H54 (cell line): ENCODE measurements at places on chromosomes 1 and 21.

- DNase-seq, result no peak
Observed at GRCh38 chr21:35239811-35240219, 190.7 kb upstream of the RUNX1 start.

DNA sequence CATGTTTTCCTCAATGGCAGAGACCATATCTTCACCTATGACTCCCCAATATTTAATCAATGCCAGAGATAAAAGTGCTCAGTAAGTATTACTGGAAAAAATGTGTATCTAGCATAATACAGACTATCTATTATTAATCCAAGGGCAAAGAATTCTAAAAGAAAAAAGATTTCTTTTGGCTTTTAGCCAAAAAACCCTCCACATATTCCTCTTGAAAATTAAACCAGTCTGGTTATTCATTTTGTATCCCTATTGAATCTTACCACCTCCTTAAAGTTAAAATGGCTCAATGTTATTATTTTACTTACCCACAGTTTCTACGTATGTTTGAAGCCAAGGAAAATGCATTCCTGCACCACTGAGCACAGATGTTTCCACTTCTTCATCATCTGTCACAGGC lies 1.6 kb downstream of the TAF1A start:
- DNase-seq, result no peak

- no peak for DNase-seq
Observed at GRCh38 chr1:10685808-10686403, 110.5 kb downstream of the CASZ1 start.

- DNase-seq, result peak; percentile 84
Observed at GRCh38 chr21:45012662-45013259, 61.6 kb upstream of the ADARB1 start.

- DNase-seq, result no peak
Observed at GRCh38 chr1:90713741-90714509, 3.2 kb downstream of the BARHL2 start.

GRCh38 chr1:116434849-116435248 lies 61.8 kb downstream of the ATP1A1 start:
- no peak for DNase-seq

GRCh38 chr1:66283622-66284041 lies 250.3 kb upstream of the SGIP1 start:
- no peak for DNase-seq

DNA sequence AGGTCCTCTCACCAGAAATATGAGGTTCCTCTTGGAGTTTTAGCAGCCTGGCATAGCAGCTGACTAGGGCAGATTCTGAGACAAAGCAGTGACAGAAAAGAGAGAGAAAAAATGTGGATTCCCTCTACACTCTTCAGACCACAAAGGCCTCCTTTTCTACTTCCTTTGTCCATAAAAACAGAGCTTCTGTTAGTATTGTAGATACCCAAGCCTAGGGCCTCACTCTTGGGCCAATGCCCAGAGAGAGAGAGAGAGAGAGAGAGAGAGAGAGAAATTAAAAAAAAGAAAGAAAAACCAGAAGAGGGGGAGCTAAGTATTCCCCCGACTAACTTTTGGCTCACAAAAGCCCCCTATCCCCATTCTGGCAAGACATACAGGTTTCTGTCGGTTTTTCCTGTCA lies 2.4 kb upstream of the ZRANB2 start:
- no peak for DNase-seq

DNA sequence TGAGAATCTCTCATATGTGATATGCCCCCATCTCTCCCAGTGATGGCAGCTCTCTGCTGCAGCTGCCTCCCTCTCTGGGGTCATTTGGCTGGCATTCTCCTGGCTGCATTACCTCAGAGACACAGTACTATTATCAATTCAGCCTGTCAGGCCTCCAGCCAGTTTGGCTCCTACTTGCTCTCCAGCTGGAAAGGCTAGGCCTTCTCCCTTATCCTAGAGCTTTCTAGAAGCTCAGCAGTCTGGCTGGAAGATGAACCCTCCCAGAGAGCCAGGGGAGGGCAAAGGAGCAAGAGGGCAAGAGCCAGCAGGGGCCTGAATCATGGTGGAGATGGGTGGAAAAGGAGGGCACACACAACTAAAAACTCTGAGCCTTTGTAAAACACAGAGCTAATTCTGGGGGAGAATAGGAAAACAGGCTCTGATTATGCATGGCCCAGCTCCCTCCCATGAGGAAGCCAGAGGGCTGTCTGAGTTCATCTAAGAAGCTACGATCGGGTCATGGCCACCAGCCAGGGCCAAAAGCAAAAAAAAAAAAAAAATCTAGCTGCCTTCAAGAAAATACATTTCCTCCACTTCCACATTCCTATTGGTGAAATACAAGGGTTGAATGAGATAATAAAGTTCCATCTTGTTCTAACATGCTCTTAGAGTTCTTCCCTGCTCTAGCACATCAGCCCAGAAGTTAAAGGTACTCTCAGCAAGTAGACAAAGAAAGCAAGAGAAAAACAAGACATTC lies 8.8 kb downstream of the LAMB3 start:
- no peak for DNase-seq

DNA sequence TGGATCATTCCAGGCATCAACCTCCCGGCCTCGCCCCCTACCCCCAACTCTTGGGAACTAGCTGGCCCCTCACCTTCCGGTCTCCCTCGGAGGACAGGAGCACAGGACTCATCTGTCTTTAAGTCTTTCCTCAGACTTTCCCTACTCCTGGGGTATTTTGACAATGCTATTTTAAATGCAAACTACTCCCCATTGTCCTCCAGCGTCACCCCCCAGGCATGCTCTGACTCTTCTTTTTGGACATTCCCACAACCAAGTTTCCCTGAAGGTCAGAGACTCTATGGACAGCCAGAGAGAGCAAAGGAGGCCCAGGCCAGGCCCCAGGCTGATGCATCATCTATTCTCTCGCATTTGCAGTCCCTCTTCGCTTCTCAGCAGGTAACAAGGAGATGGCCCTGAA lies 424.3 kb downstream of the PCP4 start:
- DNase-seq, result no peak

GRCh38 chr21:42221581-42222345 lies 2.8 kb downstream of the ABCG1 start:
- DNase-seq, result no peak

DNA sequence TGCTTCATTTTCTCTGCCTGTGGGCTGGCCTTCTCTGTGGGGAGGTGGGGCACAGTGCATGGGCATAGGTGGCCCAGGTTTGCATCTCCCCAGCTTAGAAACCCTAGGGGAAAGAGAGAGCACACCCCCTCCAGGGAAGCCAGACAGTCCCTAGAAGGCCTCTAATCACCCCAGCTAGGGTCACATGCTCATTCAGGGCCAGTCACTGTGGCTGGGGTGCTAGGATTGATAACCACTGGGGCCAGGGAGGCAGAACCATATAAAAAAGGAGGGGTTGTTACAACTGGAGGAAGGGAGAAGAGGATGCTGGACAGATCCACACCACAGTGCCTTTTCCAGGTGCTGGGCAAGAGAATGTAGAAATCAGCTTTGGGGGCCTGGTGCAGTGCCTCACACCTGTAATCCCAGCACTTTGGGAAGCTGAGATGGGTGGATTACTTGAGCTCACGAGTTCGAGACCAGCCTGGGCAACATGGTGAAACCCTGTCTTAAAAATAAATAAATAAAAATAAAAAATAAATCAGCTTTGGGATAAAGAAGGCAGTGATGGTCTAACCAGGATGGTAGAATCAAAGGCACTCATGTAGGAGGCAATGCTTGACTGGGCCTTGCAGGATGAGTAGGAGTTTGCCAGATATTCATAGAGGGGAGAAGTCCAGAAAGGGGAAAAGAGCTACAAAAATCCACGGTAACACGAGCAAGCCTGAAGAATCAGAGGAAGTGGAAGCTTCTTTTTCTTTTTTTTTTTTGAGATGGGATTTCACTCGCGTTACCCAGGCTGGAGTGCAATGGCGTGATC lies 19.5 kb downstream of the FBLIM1 start:
- no peak for DNase-seq

DNA sequence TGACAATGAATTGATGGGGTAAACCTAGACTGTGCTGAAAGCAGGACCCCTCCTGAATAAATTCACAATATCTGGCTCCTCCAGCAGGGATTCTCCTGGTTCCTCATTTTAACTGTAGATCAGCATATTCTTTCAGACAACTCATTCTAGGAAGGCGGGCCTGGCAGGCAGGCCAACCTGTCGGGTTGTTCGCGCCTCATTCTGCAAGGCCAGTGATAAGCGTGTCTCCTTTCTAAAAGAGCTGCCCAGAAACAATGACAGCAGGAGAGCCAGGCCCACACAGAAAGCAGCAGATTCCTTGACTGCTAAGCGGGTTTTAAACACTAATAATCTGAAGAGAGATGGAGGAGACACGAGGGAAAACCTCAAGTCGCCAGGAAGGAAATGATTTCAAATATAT lies 70.0 kb downstream of the NTPCR start:
- DNase-seq, result no peak

DNA sequence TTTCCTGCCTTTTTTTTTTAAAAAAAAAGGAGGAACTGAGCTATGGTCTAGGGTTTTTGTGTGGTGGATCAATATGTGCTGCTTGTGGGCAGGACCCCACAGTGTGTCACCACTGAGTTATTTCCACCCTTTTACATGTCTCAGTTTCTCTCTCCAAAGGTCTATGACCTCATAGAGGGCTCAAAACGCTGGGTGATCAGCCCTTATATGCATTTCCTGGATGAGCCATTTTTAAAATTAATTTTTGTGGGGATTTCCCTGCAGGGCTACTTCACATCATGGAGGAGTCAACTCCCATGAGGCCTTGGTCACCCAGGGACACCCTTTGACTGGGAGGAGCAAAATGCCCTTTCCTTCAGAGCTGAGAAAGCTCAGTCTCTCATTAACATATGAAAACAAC lies 20.7 kb upstream of the HAO2 start:
- DNase-seq, result no peak

- no peak for DNase-seq
Observed at GRCh38 chr1:8661185-8662110, 156.0 kb downstream of the RERE start.
